NCI-H524 treated with DMSO at 0.1 percent for 48 hours (cell line): ENCODE measurements at places on chromosomes 13 and 19.

- no peak for DNase-seq
Observed at GRCh38 chr19:36417752-36418286, 625 bp downstream of the ZFP82 start.

DNA sequence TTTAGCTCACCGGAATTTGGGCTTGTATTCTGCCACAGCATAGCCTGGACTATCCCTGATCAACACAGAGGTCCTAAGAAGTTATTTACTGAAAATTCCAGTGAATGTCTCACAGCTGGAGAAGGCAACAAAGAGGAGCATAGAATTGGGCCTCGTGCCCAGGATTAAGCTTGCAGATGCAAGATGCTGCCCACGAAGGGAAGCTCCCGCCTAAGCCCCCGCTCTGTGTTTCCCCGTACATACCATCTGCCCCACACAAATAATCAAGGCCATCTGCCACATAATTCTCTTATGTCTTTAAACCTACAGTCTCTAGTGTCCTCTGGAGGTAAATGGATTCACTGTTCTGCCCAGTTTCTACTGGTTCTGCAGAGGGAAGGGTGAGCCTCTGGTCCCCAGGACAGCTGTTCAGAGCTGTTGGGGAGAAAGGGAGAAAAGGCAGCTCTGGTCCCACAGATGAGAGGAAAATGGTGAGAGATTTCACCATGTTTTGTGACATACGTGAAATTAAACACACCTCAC, 7.4 kb upstream of the TPP2 start:
- DNase-seq: peak; percentile 94

DNA sequence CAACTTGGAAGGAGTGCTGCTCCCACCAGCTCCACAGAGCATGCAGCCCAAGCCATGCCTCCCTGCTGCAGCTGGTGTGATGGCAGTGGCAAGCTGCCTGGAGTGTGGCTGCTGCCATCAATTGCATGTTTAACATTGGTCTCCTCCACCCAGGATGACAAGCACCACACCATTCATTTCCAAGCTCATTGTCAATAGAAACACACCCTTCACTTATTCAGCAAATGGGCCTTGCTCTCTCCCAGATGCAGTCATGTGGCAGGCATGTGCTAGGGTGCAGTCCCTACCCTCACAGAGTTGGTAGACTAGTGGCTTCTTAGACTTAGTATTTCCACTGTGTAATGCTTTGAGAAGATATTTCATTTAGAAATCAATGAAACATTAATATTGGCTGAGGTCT, 70.8 kb upstream of the FGF14 start:
- no peak for DNase-seq

- DNase-seq: no peak
Observed at GRCh38 chr19:8517551-8518442, 3.8 kb upstream of the ZNF414 start.

DNA sequence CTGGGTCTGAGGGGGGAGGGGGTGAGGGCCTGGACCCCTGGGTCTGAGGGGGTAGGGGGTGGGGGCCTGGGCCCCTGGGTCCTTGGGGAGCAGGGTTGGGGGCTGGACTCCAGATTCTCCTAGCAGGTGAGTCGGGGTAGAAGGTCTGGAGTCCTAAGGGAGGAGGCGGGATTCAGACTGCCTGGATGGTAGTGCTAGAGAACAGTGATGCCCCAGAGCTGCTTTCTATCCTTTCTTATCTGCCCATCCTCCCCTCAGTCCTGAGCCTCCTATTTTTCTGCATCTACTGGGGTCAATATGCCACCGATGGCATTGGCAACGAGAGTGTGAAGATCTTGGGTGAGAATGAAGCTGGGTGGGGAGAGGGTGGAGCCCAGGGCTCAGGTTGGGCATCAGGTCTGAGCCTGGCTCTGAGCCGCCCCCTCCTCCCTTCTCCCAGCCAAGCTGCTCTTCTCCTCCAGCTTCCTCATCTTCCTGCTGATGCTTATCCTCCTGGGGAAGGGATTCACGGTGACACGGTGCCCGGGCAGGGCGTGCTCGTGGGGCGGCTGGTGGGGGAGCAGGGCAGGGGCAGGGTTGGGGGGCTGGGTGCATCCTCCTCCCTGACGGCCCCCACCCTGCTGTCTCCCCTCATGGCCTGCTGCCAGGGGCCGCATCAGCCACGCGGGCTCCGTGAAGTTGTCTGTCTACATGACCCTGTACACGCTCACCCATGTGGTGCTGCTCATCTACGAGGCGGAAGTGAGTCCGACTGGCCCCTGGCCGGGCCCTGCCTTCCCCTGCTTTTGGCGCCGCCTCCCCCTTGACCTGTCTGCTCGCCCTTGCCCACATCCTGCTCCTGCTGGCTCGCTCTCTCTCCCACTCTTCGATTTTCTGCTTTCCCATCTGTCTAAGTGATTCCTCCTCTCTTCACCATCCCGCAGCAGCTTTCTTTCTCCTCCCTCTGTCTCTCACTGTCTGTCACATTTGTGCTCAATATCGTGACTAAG, 3.4 kb downstream of the TMEM145 start:
- DNase-seq: no peak

DNA sequence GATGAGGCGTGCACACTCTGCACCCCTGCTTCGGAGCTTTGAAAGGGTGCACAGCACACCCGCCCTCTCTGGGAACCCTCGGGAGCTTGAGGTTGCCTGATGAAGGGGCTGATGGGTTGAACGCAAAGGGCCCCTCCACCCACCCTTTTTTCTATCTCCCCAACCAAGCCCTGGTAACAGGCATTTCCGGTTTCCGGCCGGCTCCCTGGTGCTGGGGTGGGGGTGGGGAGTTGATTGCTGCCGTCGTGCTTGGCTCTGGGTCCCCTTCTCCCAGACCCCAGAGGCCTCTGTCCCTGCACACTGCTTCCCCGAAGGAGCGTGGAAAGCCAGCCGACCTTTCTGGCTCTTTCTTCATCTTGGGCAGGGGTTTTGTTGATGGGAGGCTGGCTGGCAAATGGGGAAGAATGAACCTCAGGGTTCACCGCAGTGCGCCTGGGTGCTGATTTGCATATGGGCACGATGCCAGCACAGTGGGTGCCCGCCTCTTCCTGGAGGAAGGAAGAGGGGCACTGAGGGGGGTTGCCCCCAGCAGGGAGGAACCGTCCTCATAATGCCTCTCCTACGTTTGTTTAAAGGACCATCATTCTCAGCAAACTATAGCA, 29.1 kb downstream of the VAV1 start:
- no peak for DNase-seq

- no peak for DNase-seq
Observed at GRCh38 chr19:52297601-52298364, 814 bp downstream of the ZNF480 start.

DNA sequence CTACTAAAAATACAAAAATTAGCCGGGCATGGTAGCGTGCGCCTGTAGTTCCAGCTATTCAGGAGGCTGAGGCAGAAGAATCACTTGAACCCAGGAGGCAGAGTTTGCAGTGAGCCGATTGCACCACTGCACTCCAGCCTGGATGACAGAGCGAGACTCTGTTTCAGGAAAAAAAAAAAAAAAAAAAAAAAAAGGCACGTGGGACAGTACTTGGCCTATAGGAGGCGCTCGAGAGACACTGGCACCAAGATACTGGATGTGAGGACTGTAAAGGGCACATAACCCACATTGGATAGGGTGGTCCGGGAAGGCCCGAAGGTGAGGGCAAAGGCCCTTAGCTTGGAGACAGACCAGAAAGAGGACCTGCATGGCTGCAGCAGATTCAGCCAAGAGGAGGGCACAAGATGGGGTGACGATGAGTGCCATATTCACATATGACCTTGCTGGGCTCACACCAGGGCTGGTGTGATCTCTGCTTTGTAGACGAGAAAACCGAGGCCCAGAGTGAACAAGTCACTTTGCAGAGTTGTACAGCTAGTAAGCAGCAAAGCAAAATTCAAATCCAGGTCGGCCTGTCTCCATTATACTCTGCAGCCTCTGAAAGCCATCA, 89.4 kb downstream of the DPF1 start:
- DNase-seq: peak; percentile 4

- no peak for DNase-seq
Observed at GRCh38 chr19:45777395-45777961, 4.8 kb downstream of the DMPK start.

- DNase-seq: no peak
Observed at GRCh38 chr13:82248762-82249161, 1633.5 kb downstream of the SLITRK1 start.

DNA sequence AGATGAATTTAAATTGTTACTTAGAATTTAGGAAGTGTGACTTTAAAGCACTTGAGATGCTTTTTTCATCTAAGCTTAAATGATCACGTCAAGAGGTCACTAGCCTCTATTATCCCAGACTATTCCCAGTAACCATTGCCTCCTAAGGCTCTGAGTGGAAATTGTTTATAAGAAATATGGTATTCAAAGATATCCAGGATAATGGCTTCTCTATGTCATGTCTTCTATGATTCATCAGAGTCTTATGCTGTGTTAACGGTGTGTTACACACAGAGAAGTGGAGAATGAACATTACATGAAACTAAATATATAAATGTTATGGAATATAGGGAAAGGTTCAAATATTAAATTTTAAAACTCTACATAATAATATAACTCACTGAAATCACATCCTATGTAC, 79.8 kb upstream of the NBEA start:
- no peak for DNase-seq

GRCh38 chr13:109209526-109209925, 576.9 kb downstream of the IRS2 start:
- DNase-seq: no peak

DNA sequence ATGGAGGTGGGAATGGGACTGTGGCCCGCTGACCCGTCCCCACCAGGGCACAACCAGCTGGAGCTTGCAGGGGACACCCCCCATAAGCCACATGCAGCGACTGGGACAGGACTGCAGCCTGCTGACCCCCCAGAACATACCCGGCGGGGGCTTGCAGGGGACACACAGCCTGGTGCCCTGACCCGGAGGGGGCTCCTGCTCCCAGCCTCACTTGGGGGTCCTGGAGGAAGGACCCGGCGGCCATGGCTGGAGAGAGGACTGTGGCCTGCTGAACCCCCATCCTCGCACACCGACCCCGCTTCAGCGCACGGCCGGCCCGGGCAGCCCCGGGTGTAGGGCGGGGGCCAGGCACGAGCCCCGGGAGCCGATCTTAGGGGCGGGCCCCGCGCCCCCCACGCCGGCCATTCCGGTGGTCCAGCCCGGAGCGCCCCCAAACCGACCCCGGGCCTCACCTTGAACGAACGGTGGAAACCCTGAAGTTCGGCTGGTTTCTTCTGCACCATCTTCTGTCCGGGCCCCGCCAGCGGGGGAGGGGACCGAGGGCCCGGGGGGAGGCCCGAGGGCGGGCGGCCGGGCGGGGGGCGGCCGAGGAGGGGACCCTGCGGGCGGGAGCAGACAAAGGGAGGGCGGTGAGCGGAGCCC, 574 bp downstream of the MKNK2 start:
- no peak for DNase-seq

DNA sequence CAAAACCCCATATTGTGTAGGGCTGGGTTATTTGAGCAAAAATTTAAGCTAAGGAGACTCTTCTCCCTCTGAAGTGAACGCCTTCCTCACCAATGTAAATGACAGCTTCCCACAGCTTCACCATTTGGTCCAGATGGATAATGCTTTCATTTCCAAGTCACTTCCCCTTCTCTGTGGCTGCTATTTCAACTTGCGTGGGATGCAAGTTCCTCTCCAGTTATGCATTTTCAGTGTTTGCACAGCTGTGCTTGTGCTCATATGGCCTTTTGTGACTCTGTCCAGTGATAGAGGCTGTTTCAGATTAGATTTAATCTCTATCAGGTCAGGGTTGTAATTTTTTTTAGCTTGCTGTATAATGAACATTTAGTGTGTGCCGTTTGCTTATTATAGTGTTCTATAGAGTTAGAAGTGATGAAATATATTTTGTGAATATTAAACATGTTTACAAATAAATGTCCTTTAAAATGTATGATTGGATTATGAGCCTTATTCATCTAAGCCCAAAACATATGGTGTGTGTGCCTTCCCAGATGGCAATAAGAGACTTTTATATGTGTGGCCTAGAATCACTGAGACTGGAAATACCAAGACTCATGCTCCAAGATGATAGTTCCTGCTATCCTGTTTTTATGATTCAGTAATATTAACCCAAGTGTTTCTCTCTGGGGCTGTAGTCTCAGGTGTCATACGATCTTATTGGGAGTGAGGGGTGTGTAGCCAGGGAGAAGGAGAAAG, 86.6 kb downstream of the TNFRSF19 start:
- DNase-seq: peak; percentile 98

- DNase-seq: no peak
Observed at GRCh38 chr13:76656056-76656455, 230.1 kb downstream of the KCTD12 start.

DNA sequence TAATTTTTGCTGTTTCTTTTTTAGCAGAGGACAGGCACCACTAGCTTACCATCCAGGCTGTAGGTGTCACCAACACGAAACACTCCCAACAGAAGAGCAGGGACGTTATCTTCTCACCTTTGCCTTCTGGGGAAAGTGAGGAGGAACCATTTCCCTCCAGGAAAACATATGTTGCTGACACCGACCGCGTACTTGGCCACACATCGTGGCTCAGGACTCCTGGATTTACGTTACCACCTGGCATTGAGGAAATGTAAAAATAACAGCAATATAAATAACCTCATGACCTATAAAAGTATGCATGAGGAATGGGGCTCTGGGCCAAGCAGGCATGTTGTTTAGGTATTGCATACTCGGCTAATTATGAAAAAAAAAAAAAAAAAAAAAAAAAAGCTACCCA, 525.1 kb downstream of the MYO16 start:
- no peak for DNase-seq

DNA sequence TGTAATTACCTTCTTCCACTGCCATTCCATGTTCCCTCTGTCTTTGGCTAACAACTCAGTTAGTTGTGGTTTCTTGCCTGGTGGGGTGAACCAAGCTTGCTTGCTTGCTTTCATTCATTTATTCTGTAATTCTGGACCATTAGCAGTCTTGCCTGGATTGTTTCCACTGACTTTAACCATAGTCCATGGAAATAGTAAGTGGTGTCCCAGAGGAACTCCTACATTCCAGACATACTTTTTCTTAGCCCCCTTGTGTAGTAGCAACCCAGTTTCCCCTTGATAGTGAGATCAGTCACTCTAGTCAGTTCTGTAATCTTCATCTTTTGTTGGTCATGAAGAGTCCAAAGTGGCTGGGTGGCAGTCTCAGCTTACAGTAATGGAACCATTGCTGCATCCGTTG, 23.2 kb downstream of the PDS5B start:
- DNase-seq: no peak

GRCh38 chr19:2048104-2048958, 2.7 kb downstream of the MKNK2 start:
- no peak for DNase-seq

- DNase-seq: no peak
Observed at GRCh38 chr13:107864543-107865317, 350.6 kb downstream of the LIG4 start.

DNA sequence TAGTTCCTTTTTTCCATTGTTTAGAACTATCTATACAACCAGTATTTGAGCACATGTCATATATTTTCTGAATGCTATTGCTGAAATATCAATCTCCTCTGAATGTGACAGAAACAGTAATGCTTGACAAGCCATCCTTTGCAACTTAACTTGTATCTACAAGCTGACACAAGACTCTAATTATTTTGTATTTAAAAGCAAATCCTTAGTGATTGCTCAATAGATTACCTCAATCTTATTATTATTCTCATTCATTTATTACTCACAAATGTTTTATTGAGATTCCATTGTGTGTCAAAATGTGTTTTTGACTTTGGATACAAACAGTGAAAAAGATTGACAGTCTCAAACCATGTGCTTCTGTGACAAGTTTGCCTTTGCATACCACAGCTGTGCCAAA, 787.8 kb upstream of the PRR20A start:
- DNase-seq: no peak
